ENCODE measurements at places on chromosomes 3 and 15.

DNA sequence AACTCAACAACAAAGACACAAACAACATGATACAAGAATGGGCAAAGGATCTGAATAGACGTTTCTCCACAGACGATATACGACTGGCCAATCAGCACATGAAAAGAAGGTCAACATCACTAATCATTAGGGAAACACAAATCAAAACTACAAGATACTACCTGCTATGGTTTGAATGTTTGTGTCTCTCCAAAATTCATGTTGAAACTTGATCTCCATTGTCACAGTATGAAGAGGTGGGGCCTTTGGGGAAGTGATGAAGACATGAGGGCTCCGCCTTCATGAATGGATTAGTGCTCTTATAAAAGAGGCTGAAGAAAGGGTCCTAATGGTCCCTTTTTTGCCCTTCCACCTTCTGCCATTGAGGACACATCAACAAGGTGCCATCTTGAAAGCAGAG, 32.3 kb downstream of the ACAP2 start:
- DNase-seq, result no peak

DNA sequence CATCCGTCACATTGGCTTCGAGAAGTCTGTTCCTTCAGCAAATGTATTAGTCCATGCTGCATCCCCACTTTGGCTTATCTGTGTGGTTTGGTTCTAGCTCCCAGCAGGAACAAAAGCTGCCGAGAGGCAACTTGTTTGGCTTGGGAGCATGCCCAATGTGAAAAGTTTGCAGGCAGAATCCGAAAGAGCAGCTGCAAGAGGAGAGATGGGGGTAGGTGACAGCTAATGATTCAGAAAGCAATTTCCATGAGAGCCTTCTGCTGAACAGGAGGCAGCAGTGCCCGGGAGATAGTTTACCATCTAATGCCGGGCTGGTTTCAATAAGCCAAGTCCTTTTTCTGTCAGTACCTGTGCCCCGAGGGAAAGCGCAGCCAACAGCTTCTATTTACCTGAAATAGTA, 60.2 kb downstream of the GRM7 start:
- DNase-seq, result peak; percentile 18

DNA sequence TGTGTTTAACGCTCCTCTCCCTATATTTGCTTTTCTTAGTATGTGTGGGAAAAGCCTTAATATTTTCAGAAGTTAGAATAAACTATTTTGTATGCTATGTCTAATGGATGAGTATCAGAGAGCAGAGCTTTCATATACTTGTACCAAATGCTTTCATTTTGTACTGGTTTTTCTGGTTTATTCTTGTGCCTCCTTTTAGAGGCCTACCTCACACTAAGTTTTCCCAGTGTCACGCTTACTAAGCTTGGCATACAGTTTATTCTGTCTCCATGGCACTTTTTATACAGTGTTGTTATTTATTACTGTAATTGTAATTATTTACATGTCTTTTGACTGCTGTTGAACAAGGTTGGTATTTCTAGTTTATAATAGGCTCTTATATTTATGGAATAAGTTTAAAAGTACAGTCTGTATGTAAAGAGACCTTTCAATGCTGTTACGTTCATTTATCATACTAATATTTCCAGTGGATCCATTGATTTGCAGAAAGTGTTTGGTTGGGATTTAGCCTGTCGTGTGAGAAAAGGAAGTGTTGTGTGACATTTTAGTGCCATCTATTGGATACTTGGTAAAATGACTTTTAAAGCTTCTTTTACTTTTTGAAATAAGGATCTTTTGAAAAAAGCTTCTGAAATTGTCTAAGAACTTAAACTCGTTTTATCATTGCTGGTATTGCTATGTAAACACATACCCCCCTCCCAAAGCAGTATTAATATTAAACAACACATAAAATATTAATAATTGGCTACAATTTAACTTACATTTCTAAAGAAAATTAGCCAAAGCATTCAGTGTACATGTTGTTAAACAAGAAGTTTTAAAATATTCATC, 5.2 kb upstream of the EBLN2 start:
- no peak for DNase-seq

- no peak for DNase-seq
Measured at GRCh38 chr15:36301947-36302346, 277.5 kb upstream of the CDIN1 start.

DNA sequence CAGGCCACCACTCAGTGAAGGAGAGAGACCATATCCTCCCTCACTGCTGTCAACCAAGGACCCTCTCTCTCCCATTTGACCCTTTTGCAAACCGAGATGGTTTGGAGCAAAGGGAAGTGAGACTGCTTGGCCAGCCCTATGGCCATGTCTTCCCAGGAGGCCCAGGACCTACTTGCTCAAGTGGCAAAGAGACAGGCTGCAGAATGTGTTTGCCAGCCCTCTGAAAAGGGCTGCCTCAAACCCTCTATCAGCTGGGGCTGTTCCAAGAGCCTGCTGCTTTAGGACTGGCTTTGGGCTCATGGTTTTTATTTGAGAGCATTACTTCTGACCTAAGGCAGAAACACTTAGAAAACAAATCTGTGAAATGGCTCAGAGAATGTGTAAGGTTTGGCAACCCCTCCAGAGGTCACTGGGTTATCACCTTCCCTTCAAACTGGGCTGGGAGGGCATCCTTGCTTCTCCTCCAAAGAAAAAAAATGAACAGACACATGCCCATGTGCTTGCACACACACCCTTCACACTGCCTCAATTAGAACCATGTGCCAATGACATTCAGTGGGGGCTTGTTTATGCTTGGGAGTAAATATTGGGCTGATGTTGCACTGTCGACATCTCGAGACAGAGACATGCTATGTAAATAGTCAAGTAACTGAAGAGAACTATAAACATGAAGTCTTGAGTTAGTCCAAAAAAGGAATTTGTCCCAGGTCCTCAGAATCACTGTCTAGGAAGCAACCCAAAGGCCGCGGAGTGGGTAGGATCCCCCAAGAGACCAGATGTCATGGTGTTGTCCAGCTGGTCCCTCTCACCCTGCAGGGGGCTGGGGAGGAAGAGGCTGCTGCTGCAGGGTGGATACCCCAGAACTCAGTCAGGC, 49.8 kb upstream of the CTDSPL start:
- DNase-seq, result no peak
